ENCODE measurements at places on chromosomes 16 and 17.

GRCh38 chr17:2940352-2940751, 123.1 kb downstream of the OR1D5 start:
- no peak for DNase-seq

DNA sequence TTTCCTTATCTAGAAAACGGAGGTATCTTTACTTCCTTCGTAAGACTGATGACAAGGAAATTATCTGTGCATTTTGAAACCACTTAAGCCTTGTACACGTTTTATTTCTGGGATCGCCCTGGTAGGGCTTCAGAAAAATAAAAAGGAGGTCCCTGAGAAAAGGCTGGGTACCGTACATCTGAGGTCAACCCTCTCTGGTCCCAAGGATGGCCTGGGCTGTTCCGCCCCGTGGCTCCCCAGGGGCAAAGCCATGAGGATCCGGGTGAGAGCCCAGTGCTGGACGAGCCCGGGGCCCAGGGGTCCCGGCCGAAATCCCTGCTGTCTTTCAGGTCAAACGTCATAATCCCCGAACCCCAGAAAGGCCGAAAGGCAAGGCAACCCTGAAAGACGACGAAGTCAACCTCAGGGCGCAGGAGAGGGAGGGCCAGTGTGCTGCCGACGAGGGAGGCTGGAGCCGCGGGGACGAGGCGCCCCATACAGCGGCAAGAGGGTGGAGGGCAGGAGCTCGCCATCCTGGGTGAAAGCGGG, 656 bp upstream of the FUS start:
- no peak for DNase-seq

DNA sequence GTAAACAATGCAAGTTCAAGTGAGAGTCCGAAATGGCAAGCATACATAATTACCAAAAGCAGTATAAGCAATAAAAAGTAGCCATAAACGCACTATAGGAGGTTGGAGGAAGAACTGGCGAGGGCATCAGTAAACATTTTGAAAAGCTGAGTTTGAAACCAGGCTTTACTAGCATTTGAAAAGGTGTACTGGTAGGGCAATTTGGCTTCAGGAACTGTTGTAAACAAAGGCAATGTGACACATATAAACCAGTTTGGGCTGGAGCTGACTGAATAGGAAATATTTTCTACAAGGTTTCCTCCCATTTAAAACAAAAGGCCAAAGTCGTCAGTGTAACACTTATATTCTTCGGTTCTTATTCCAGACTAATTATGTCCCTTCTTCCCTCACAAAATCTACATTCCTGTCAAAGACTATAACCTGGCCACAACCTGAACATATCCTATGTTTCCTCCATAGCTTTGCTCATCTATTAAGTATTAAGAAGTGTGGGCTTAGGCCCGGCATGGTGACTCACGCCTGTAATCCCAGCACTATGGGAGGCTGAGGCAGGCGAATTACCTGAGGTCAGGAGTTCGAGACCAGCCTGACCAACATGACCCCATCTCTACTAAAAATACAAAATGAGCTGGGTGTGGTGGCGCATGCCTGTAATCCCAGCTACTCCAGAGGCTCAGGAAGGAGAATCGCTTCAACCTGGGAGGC, 7.8 kb downstream of the CBX1 start:
- DNase-seq = no peak

- no peak for DNase-seq
Observed at GRCh38 chr17:45867171-45867570, 22.5 kb downstream of the SPPL2C start.

DNA sequence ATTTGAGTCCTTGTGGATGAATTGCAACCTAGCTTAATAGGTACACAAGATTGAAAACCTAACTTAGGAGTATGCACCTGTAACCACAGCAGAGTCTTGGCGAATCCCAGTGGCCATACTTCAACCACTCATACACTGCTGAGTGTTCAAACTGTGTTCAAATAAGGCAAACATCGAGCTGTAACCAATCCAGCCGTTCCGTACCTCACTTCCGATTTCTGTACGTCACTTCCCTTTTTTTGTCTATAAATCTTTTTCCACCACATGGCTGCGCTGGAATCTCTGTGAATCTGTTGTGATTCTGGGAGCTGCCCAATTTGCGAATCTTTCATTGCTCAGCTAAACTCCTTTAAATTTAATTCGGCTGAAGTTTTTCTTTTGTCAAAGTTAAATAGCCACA, 190.6 kb downstream of the MAF start:
- no peak for DNase-seq

DNA sequence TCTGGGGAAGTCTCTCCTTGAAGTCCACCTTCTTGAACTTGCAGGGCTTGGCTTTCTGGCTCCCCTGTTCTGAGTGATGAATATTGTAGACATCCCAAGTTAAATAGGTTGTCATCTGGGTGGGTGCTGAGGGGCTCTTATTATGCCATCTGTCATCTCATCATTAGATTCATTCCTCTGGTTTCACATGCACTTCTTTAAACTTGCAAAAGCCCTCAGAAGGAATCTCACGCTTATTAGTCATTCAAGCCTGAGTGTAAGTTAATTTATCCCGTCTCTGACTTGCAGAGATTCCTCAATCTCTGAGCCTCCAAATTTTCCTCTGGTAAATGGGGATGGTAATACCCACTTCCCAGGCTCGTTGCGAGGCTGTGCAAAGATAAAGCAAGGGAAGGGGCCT, 5.7 kb downstream of the MGAT5B start:
- DNase-seq = no peak

GRCh38 chr16:5885521-5885920, 787.9 kb upstream of the EEF2KMT start:
- no peak for DNase-seq

DNA sequence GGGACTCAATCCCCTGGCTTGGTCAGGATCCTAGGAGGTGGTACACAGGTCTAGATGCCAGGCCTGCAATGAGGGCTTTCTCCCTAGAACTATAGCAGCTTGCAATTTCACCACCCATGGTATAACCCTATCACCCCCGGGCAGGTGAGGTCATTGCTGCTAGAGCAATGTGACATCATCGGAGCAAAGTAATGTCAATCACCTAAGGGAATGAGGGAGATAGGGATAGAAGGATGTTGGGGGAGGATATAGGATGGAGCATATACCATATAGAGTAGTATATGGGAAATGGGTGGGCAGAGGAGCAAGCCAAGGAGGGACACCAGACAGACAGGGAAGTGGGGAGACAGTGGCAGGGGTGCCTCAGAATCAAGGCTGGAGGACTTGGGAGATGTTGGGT, 3.3 kb downstream of the KCNH4 start:
- no peak for DNase-seq

DNA sequence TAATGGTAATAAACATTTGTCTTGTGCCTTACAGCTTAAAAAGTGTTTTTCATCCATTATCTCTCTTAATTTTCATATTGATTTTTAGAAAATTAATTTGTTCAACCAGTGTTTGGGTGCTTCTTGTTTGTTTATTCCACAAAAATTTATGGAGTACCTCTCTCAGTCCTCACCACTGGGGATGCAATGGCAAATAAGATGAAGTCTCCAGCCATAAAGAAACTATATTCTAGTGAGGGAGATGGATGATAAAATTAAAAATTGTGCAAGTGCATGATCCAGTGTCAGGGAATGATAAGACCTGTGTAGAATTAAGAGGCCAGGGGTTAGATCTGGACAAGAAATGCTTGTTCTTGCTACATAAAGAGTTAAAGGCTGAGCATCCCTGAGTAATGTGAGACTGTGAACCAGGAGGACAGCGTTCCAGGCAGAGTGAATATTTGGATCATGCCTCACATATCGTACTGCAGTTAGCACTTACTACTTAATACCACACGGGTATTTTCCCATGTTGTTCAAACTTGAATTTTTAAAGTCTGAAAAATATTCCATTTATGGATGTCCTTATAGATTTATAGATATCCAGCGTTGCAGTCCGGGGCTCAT, 535.7 kb upstream of the HSBP1 start:
- DNase-seq = no peak

DNA sequence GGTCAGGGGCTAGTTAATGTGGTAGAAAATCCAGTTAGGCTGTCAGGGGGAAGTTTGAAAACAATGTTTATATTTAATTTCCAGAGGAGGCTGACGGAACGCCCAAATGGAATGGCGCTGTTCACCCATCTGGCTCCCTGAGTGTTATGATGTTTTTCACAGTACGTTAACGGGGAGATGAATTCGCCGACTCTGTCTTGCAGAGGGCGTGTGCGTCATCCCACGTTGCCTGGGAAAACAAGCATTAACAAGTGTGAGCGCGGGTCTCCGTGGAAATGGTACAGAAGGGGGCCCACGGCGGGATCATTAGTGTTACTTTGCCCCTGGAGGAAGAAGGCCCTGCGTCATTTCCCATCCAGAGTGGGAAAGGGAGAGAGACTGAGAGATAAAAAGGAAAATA, 29.6 kb downstream of the RGS9 start:
- no peak for DNase-seq

DNA sequence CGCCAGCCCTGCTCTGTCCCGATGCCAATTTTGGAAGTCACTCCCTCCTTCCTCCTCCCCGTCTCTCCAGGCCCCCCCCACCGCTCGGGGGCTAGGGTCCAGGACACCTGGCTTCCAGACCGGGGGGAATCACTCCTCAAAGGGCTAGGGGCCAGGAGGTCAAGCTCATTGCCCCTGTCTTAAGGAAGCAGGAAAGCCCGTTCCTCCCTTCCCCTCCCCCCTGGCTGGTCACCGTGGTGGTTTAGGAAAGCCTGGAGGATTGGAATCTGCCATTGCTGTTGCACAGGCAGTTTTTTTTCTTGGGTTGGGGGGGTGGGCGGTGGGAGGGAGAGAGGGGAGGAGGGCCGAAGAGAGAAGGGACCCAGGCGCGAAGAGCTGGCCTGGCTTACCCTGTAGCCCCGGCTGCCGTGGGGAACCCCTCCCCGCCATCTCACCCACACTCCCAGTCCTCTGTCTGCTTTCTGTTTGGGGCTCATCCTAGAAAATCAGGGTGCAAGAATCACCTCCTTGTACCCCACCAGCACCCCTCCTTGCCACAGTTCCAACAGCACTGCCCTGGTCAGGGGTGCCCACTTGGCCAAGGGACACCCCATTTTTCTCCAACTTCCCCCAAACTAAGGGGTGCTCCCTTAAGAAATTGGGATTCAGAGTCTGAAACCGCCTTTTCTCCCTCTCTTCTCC, 2.9 kb upstream of the BCL6B start:
- DNase-seq = peak; percentile 48

DNA sequence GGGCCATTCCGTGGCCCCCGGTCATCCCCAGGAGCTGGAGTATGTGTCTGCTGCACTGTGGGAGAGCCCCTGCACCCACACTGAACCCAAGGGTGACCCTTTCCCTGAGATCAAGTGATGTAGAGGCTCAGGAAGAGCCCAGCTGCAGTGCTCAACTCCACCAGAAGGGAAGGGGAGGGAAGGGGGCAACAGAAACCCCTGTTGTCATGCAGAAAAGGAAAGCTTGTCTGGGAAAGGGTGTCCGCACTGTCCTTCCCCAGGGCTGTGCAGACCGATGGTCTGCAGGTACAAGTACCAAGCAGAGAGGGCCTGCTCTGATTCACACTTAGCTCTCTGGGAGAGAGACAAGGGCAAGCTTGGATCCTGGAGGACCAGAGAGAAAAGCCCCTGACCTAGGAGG, 45.7 kb upstream of the TOB1 start:
- no peak for DNase-seq

DNA sequence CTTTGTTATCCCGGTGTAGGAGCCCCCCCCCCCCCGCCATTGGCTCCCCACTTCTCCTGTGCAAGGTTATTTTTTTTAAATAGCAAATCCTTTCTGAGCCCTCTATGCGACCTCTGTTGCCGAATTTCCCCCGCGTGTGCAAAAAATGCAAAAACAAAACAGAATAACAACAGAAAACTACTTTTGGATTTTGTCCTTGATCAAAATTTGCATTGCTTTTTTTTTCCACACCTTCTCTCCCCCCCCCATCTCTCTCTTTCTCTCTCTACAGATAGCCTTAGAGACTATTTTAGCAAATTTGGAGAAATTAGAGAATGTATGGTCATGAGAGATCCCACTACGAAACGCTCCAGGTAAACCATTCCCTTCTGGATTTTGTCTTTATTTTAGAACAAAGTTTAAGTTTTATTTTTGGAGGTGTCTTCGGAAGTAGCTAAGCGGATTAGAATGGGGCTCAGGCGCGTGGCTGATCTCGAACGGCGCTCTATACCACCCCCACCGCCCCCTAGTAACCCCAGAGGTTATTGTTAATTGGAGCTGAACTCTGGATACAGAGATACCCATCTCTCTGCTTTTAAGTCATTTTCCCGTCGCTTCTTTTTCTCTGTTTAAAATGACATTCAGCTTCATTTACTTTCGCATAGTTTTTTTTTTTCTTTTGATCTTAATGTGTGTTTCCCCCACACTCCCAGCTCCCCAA, 1.0 kb downstream of the MSI2 start:
- no peak for DNase-seq

- DNase-seq = no peak
Observed at GRCh38 chr16:23802776-23803175, 33.0 kb upstream of the PRKCB start.

- no peak for DNase-seq
Observed at GRCh38 chr16:66155933-66156332, 210.6 kb upstream of the CDH5 start.

- peak; percentile 94 for DNase-seq
Observed at GRCh38 chr17:81814748-81815645, 11.0 kb downstream of the GCGR start.

DNA sequence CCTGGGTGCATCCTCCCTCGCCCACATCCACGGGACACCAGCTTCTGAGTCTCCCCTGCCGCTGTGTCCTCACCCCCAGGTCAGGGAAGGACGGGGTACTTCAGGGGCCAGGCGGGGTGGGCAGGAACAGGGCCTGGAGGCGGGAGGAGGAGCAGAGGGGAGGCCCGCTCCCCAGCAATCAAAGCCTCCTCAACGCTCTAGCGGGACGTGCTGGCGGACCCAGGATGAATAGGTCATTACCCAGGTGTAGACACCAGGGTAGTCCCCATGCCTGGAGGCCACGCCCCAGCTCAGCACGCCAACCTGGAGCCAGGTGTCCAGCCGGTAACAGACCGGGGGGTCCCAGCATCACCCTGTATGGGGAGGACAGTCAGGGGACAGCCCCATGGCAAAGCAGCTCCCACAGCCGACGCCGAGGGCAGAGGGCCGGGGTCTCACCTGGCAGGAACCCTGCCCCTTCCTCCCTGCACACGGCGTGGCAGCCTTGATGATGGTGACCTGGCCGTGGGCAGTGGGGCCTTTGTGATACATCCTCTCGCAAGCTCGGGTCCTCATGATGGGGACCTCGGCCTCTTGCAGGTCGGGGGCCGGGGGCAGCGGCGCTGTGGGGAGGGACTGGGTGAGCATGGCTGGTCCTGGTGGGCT, 24.2 kb downstream of the TPSD1 start:
- DNase-seq = no peak

DNA sequence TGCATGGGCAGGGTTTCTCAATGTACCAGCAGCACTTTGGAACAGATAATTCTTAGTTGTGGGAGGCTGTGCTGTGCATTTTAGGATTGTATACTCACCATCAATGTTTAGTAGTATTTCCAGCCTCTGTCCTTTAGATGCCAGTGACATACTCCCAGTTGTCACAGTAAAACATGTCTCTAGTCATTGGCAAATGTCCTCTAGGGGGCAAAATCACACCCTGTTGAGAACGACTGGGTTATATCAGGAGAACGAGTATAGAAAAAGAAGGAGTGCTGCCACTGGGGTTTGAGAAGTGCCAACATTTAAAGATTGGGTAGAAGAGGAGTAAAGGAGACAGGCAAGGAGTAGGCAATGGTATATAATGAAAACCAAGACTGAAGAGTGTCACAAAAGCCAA, 37.9 kb upstream of the SMIM36 start:
- DNase-seq = no peak
